Cerebellar nuclear complex (tissue), 1 donor: ENCODE measurements at places on chromosomes 13 and 19.

DNA sequence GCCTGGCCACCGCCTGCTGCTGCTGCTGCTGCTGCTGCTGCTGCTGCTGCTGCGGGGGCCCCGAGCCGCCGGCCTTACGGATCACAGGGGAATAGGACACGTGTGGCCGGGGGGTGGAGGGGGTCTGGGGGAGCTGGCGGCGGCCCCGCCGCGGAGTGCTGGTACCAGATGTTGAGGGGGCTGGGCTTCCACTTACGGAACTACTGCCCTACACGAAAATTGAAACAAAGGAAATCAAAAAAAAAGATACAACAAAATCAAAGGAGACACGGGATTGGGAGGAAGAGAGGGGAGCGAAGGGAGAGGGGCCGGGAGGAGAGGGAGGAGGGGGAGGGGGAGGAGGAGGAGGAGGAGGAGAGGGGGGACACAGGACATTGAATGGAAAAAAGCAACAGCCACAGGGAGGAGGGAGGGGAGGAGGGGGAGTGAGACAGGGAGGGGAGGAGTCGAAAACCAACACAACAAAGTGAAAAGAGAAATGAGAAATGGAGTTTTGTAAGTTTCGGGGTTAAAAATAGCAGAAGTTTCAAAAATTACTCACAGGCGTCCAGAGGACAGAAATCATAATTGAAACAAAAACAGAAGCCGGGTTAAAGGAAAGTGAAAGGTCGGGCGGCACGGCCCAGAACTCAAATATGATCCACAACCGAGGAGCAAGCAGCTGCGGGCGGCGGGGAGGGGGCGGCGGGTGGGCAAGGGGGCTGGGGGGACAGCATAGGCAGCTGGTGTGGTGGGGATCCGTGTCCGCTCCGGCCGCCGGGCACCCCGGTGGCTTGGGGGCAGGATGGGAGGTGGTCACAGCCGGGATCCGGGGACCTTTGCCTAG, 57.8 kb downstream of the IER2 start:
- DNase-seq, result no peak

GRCh38 chr13:110646442-110647364, 31.4 kb downstream of the NAXD start:
- DNase-seq, result no peak

- no peak for DNase-seq
Measured at GRCh38 chr13:99663185-99663825, 162.0 kb downstream of the TM9SF2 start.

- no peak for DNase-seq
Measured at GRCh38 chr19:4506449-4507149, 11.7 kb downstream of the PLIN4 start.

DNA sequence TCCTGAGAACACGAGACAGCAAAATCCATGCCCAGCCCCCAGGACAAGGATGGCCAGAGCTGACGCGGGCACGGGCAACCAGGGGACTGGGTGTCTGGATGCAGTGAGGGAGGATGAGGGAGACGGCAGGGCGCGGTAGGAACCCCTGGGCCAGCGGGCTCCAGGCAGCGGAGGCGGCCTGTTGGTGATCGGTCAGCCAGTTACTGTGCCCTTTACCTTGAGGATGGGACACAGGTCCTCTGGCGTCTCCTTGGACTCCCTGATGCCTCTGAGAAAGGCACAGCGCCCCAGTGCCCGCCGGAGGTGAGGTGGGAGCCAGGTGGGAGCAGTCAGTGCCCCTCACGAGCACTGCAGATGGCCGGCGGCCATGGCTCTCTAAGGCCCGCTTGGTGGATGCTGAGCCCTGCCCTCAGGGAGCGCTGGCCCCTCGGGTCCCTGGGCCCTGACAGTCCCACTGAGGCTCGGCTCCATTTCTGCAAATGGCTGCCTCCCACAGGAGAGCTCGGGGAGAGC, 31.2 kb downstream of the C13orf46 start:
- DNase-seq, result no peak

GRCh38 chr13:92315265-92315664, 911.3 kb upstream of the GPC6 start:
- no peak for DNase-seq

DNA sequence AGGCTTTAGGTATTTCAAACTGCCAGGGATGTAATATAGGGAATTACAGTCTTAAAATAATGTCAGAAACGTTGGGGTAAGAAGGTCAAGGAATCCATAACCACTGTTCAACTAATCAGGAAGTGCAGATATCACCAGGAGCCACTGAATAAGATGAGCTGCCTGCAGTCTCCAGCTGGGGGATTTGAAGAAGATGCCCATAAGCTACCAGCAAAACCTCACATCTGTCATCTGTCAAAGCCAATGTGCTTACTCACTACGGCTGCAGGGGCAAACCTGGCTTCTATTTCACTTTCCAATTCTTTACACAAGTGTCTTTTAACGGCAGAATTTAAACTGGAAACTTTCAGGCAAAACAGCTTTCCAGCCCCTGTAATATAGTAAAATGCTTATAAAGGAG, 1410.1 kb upstream of the ATXN8OS start:
- DNase-seq, result no peak

- no peak for DNase-seq
Measured at GRCh38 chr13:20118268-20119140, 42.3 kb downstream of the GJA3 start.

DNA sequence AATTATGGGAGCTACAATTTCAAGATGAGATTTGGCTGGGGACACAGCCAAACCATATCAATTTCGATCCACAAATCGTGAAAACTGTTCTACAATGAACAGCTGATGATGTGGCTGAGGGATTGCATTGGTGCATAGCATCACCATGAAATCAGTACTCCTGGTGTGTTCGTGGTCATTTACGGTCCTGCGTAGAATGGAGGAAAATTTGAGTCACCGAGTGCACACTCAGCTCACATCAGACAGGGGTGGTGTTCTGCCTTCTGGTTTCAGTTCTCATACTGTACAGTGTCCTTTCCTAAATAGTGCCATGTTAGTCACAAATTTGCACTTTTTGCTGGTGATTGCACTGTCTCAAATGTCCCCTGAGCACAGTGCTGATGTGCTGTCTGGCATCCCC, 39.2 kb downstream of the MYH14 start:
- no peak for DNase-seq

DNA sequence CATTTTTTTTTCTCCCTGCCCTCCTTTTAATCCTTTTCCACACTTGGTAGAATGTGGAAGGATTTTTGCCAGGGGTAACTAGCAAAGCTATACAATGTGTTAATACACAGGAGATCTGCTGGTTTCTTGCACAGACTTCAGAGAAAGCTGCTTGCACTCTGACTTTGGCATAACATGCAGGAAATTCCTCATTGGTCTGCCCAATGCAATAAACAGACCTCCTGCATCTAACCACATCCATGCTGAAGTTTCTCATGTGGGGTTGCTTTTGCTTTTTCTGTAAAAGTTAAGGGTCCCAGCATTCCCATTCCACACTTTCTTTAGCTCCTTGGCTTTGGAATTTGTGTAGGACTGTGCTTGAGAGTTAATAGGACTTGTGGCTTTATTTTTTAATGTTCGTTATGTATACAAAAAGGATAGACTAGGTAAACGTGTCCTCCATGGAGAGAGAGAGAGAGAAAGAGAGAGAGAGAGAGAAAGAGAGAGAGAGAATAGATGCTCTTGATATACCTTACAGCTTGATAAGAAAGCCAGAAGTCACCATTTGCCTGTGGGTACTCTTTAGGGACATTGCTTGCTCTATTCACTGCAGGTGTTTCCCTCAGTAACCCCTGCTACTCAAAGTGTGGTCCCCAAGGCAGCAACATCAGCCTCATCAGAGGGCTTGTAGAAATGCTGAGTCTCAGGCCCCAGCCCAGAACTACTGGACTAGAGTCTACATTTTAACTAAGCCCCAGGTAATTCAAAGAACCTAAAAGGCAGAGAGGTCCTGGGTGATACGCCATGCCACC, 170.5 kb downstream of the SHISA2 start:
- no peak for DNase-seq

GRCh38 chr13:76594435-76594834, 291.8 kb downstream of the KCTD12 start:
- DNase-seq, result no peak

- peak; percentile 22 for DNase-seq
Measured at GRCh38 chr13:33228648-33229445, 56.7 kb downstream of the STARD13 start.

- no peak for DNase-seq
Measured at GRCh38 chr13:50156140-50156539, 140.9 kb downstream of the KCNRG start.

DNA sequence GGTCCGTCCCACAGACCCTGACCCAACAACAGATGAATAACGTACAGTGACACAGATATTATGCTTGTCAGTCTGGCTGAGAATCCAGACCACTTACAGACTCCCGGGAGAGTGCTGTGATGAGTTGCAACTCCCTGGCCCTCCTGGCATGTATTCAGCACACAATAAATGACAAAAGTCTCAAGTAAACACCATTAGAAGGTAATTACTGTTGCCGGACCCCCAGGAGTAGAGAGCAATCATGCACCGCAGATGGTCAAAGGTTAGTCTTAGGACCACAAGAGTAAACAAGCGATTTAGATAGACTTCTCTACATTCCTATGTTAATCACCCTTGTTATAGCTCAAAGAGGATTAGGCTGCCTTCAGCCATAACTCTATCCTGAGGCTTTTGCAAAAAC, 726.4 kb upstream of the GPC6 start:
- no peak for DNase-seq
